ENCODE measurements at places on chromosomes 7 and 10. TPM values are rescaled to one million over a fixed set of nuclear protein-coding genes. Genes with fewer than 3 reads are reported as not detected.

The NPTX2 gene
- 5.7 TPM for polyA plus RNA-seq

The ZNF853 gene
- 19.0 TPM for polyA plus RNA-seq

The C10orf105 gene
- polyA plus RNA-seq, result 0.14 TPM

The SPDYE2B gene
- polyA plus RNA-seq, result 3.6 TPM

The DNAH11 gene
- polyA plus RNA-seq, result 3.3 TPM

The AKR1D1 gene
- 0.32 TPM for polyA plus RNA-seq

The ZNF3 gene
- polyA plus RNA-seq, result 54.7 TPM

The ZC3HAV1 gene
- 18.1 TPM for polyA plus RNA-seq

The OR6B1 gene
- not detected for polyA plus RNA-seq

The TMEM72 gene
- 78.0 TPM for polyA plus RNA-seq

The MLXIPL gene
- 3.2 TPM for polyA plus RNA-seq

The HOXA9 gene
- 101 TPM for polyA plus RNA-seq

The PTF1A gene
- polyA plus RNA-seq, result not detected

The INPP5F gene
- 59.7 TPM for polyA plus RNA-seq

The FAM107B gene
- polyA plus RNA-seq, result 78.9 TPM

The XPNPEP1 gene
- polyA plus RNA-seq, result 86.7 TPM

The GPRIN2 gene
- polyA plus RNA-seq, result 4.4 TPM

The CALCR gene
- polyA plus RNA-seq, result 0.55 TPM

The LRRD1 gene
- polyA plus RNA-seq, result 0.13 TPM

The PAPSS2 gene
- polyA plus RNA-seq, result 35.3 TPM

The RFC2 gene
- 48.8 TPM for polyA plus RNA-seq

The ZNF503 gene
- 107 TPM for polyA plus RNA-seq

The CHRM2 gene
- 2.5 TPM for polyA plus RNA-seq

The NYAP1 gene
- polyA plus RNA-seq, result 2.4 TPM

The ZNF22 gene
- polyA plus RNA-seq, result 97.8 TPM

The GAD2 gene
- 2.2 TPM for polyA plus RNA-seq

The HTR5A gene
- polyA plus RNA-seq, result not detected

The DYNC1I1 gene
- 0.74 TPM for polyA plus RNA-seq

The MPP7 gene
- 7.6 TPM for polyA plus RNA-seq

The SEC61A2 gene
- 24.5 TPM for polyA plus RNA-seq

The NME8 gene
- not detected for polyA plus RNA-seq

The GPR26 gene
- polyA plus RNA-seq, result 0.02 TPM

The PIK3AP1 gene
- 5.5 TPM for polyA plus RNA-seq

The POR gene
- polyA plus RNA-seq, result 71.8 TPM

The TMEM236 gene
- polyA plus RNA-seq, result 0.19 TPM

The LIPK gene
- not detected for polyA plus RNA-seq

The PDZD7 gene
- polyA plus RNA-seq, result 1.8 TPM

The PLXDC2 gene
- polyA plus RNA-seq, result 34.1 TPM

The GLI3 gene
- 14.2 TPM for polyA plus RNA-seq

The PVRIG gene
- polyA plus RNA-seq, result 2.1 TPM

The LIPJ gene
- polyA plus RNA-seq, result 0.31 TPM

The TLX1 gene
- polyA plus RNA-seq, result 0.18 TPM

The PTEN gene
- polyA plus RNA-seq, result 80.4 TPM

The CPA4 gene
- 0.57 TPM for polyA plus RNA-seq

Measured in left renal cortex interstitium (tissue), 4 donors.